Dorsolateral prefrontal cortex (tissue), 122 donors: ENCODE measurements at places on chromosomes 12 and 14. TPM values are rescaled to one million over a fixed set of nuclear protein-coding genes. Genes with fewer than 3 reads are reported as not detected.

ELK3 gene
- 6.3 TPM for total RNA-seq

GRCh38 chr12:14264316-14264715 lies 101.2 kb upstream of the ATF7IP start:
- DNase-seq, result no peak

RASSF9 gene
- 0.22 TPM for total RNA-seq

DNA sequence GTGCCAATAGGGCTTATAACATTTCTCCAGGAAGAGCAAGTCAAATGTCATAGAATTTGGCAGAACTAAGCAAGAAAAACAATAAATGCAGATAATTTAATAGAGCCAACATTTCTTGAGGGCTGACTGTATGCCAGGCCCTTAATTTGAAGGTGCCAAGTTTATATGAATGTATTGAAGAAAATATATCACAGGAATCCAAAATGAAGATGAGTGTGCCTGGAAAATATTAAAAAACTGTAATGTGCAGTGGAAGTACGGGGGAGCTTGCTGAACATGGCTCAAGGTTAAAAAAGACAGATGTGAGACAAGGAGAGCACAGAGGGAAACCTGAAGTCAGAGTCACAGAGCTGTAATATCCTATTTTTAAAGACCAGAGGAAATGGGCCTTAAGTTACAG lies 16.4 kb downstream of the NR1H4 start:
- no peak for DNase-seq

FLVCR2 gene
- total RNA-seq, result 14.0 TPM

DNA sequence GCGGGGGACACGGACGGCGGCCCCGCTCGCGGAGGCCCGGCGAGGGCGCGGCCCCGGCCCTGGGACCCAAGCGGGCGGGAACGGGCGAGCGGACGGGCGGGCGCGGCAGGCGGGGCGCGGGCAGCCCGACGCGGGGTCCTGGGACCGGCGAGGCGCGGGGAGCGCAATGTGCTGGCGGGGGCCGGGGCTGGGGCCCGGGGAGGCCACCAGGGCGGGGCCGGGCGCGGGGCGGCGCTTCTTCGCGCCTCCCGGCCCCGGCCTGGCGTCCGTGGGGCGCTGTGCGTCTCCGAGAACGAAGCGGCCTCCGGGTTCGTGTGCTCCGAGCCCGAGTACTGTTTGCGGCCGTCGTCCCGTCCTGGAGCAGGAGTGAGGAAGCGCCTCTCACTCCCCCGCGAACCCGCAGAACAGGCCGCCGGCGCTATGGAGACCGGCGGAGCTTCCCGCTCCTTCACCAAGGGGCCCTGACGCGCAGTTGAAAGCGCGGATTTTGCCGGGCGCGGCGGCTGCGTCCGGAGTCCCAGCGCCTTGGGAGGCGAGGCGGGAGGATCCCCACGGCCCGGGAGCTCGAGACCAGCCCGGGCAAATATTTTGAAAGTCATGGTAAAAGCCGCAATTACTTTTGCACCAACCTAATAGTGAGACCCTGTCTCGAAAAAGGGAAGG lies 420 bp upstream of the ANKLE2 start:
- DNase-seq, result peak; percentile 54

DNA sequence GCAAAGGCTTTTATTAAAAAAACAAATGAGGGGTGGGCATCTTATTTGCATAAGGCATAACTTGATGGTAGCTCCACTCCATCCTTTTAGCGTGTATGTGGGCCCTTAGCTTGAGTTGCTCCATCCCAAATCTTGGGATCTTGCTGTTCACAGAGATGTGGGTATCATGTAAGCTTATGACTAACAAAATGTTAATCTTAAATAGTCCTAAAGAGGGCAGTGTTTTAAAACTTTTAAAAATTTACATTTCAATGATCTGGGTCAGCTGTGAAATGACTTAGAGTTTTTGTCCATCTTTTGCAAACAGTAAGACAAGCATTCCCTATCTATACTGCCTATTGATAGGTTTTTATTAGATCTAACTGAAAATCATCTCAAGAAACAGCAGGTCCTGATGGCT lies 86.0 kb downstream of the SLCO1A2 start:
- DNase-seq, result no peak

CALM1 gene
- total RNA-seq, result 1,730 TPM

APOF gene
- total RNA-seq, result not detected

DNA sequence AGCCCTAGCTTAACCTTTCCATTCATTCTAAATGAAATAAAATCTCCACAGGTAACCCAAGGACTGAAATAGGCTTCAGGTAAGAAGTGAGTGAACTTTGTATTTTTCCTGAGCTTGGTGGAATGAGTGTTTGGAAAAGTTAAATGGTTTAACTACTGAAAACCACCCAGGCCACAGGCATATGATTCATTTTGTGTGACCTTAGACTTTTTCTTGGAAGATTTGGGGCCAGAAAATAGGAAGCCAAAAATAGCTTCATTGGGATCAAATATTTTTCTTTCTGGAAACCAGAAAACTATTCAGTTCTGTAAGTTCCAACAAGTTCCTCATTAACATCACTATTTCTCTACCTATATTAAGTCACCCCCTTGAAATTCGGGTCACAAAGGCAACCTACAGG lies 212.6 kb downstream of the PCNX1 start:
- DNase-seq, result no peak

AVPR1A gene
- total RNA-seq, result 0.68 TPM

DNA sequence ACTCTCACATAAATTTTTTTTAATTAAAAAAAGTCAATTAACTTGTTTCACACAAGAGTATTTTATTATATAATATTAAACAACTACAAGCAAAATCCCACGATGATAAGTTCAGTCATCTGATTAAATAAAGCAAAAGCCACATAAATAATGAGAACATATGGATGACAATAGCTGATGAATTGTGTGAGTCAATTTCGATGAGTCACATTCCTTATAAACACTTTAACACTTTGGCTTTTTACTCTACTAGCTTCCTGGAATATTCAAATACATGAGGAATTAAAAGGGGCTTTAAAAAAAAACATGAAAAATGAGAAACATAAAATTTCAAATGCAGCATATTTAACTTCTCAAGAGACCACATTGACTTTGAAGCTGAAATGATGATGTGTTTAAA lies 95.3 kb downstream of the BCAT1 start:
- DNase-seq, result no peak

DNA sequence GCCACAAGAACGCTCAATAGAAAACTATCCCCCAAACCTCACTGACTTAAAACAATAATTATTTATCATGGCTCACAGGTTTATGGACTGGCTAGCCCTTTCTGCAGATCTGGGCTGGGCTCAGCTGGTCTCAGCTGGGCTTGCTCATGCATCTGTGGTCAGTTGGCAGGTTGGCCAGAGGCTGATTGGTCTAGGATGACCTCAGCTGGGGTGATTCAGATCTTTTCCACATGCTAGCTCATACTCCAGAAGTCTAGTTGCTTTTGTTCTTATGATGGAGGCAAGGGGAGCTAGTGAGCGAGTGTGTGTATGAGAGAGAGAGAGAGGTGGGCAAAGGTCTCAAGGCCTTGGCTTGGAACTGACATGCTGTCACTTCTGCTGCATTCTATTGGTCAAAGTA lies 181.2 kb upstream of the NRXN3 start:
- peak; percentile 85 for DNase-seq

DNA sequence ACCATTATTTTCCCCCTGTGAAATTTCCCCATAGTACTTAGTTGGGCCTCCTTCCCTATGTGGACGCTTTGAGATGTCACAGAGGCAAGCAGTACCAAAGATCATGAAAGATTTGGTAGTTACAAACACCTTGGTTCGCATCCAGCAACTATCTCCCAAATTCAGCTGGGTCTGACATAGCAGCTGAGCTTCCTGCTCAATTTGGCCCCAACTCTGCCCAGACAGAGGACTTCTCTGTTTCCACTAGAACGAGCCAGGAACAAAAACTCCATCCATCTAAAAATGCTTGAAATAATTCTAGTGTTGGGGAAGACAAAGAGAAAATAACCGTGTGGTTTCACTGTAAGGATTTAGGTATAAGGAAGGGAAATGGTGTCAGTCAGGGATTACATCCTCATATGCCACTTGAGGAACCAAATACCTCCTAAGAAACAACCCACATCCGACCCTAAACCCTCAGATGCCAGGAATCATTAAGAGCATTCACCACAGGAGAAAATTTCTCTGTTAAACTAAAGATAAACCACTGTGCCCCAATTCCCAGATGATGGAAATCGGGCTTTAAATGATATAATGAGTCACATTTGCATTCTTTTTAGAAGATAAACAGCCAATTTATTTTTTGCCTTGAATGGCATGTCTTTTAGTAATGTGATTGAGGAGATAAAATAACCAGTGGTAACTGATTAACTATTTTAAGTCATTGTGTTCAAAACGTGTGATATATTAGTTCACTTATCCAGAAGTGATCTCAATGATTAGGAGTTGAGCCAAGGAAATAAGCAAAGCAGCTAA lies 103.7 kb upstream of the IFNG-AS1 start:
- no peak for DNase-seq

DNA sequence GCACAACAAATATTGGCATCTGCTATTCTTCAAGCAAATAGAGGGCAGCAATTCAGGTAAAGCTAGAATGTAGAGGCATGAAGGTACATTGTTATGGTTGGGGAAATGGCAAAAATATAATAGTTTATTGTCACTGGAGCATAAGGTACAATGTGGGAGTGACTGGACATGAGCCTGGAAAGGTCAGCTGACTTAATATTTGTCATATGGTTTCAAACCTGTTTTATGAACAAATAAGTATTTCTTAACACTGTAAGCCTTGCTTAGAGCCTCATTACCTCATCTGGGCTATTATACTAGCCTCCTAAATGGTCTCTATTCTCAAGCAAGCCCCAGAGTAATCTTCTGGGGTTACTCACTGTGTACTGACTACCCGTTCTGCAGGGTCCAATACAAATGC lies 33.7 kb downstream of the FAM177A1 start:
- DNase-seq, result no peak

GRCh38 chr12:112413855-112414625 lies 4.6 kb upstream of the RPL6 start:
- DNase-seq, result no peak

- DNase-seq, result no peak
Observed at GRCh38 chr14:81402123-81402495, 2.0 kb upstream of the STON2 start.

GRCh38 chr12:46461907-46462640 lies 89.5 kb upstream of the SLC38A2 start:
- no peak for DNase-seq

GRCh38 chr12:15278816-15279658 lies 43.3 kb upstream of the PTPRO start:
- DNase-seq, result no peak

OTX2 gene
- not detected for total RNA-seq

DNA sequence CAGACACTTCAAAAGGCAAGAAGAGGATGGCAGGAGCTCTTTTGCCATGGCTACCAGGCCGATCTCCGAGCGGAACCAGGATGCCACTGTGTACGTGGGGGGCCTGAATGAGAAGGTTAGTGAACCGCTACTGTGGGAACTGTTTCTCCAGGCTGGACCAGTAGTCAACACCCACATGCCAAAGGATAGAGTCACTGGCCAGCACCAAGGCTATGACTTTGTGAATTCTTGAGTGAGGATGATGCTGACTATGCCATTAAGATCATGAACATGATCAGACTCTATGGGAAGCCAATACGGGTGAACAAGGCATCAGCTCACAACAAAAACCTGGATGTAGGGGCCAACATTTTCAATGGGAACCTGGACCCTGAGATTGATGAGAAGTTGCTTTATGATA lies 9.8 kb downstream of the GARIN2 start:
- DNase-seq, result no peak

DNA sequence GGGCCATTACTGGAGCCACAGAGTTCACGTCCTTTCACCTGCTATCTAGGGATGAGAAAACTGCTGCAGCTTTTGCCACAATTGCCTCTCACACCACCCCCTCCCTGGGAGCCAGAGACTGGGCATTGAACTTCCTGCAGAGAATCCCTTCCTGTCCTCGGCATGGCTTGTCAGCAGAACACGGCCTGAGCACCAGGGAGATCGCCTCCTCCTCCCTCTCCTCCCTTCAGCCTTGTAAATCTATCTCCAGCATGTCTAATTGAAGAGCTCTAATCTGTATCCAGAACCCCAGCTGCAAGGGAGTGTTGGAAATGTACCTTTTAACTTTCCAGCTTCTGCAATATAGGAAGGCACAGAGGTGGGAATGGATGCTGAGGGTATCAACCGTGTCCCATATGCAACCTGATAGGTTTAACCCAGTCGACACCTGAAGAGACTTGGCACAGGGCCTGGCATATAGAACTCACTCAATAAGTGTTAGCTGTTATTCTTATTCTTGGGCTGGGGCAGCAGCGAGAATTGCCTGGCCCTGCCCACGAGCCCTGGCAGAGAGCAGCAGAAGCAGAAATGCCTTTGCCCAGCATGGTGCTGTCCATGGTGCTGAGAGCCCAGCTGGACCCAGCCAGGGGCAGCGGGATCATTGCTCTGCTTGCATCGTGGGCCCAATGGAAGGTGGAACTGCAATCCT lies 26.8 kb downstream of the TMEM63C start:
- DNase-seq, result peak; percentile 69

- DNase-seq, result no peak
Observed at GRCh38 chr12:118544569-118544968, 168.2 kb downstream of the SUDS3 start.

- no peak for DNase-seq
Observed at GRCh38 chr12:114625294-114625851, 58.6 kb downstream of the TBX3 start.

DNA sequence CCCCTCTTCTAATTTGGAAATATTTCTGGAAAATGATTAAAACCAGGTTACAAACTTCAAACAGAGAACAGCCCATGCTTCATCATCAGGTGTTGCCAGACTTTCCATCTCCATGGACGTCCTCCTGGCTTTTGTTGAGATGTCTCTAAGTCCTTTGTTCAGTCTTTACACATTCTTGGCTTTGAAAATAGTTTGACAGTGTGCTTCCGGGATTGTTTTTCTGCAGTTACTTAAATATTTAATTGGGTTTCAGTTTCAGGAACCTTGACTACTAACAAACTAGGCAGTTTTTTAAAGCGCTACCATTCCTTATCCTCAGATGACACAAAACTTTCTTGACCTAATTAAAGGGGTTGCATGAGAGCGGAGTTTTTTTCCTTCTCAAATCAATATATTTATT lies 47.8 kb downstream of the GOLGA5 start:
- DNase-seq, result no peak

CYP46A1 gene
- 79.6 TPM for total RNA-seq

ARHGEF40 gene
- 33.6 TPM for total RNA-seq

LRCOL1 gene
- total RNA-seq, result not detected

DNA sequence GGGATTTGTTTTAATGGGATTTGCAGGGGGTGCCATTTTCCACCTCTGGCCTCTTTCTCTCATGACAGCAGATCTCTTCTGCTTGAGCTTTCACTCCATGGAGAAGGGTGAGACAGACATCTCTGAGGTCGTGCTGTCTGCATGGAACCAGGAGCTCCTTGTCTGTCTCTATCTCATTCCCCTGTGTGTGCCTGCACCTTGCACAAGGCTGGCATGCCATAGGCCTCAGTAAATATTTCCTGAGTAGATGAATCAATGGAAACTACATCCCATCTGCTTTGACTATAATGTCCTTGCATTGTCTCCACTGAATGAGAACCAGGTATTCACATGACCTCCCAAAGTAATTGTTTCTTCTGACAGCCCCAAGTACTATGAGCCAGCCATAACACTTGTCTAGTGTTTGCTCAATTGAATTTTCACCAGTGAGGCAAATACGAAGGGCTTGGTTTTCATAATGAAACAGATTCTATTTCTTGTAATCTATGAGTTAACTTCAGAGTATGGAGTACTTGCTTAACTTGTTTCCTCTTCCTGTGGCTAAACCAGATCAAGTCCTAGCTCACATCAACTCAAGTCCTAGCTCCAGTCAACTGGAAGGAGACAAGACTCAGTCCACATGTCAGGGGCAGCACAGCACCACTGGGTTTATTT lies 32.3 kb downstream of the KCNK13 start:
- no peak for DNase-seq
